ENCODE measurements at places on chromosomes 5 and 9.

DNA sequence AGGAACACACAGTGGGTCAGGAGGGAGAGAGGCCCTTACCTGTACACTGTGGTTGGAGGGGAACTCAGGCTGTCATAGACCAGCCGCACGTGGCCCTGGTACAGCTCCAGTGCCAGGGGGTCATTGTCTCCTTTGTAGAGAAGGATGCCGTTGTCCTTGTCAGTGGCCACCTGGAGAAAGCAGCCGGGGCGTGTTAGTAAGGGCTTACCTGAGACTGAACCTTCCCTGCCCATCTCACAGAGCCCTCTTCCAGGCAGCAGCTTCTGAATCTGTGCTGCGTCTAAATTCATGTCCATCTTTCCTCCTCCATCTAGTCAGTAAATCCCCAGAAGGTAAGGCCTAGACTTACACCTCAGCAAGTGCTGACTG, 104.7 kb upstream of the PANK3 start:
- no peak for DNase-seq

GRCh38 chr5:125510651-125511050, 764.2 kb upstream of the ZNF608 start:
- no peak for DNase-seq

GRCh38 chr5:1875843-1876659, 6.7 kb downstream of the IRX4 start:
- no peak for DNase-seq

DNA sequence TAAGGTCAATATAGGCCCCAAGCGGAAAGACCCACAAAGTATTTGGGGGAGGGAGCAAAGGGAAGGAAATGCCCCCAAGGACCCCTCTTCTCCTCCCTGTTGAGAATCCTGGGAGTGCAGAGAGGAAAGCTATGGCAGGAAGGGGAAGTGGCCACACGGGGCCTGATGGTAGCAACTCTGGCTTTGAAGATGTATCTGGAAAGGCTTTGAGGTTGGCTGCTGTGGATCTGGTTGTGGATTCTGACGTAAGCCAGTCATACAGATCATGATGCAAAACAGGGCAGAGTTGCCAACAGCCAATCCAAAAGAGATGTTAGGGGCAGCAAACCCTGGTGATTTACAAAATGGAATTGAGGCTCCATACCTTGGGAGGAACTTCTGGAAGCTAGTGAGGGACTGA, 108.8 kb downstream of the PRKACG start:
- no peak for DNase-seq

DNA sequence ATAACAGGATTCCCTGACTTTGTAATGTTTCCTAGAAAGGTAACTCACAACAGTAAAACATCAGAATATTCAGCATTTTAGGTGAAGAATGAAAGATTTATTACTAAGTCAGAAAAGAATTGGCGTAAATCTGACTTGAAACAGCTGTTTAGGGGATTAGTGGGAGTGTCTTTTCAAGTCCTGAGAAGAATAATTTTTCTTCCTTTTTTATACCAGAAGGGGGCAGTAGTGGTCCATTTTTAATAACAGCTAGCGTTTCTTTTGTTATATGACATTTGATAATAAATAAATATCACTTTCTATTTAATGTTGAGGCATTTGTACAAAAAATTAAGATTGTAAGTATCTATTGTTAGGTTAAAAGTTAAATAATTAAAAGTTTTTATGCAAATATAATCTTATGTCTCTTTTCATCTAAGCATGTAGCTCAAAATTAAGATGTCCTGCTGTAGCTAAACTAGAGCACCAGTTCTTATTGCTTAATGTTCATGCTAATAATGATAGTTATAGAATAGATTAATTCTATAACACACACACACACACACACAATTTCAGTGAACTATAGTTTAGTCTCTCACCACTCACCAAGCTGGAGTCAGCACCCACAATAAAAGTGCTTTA, 258.7 kb upstream of the ARRDC3 start:
- DNase-seq: no peak

GRCh38 chr5:111173476-111173875, 50.7 kb upstream of the CAMK4 start:
- DNase-seq: no peak

- DNase-seq: no peak
Measured at GRCh38 chr9:20630241-20630943, 8.1 kb upstream of the MLLT3 start.

- DNase-seq: no peak
Measured at GRCh38 chr5:77431286-77431685, 60.8 kb downstream of the WDR41 start.

- no peak for DNase-seq
Measured at GRCh38 chr9:37582548-37583157, 6.5 kb upstream of the FBXO10 start.

DNA sequence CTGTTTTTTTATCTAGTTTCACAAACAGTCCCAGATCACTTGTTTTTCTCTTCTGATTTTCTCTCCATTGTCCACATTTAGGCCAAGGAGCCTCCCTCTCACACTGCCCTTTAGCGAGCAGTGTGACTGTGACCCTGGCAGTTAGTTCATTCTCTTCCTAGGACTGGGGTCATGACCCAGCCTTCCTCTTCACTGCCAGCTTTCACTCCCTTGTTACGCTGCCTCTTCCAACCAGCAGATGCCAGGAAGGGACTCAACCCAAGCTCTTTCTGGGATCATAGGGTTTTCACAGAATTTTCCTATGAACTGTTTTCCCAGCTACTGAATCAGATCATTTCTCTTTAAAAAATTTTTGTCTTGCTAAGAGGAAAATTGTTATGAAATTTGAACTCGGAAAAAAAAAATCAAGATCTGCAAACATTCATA, 70.9 kb downstream of the LMNB1 start:
- no peak for DNase-seq
